ENCODE measurements at places on chromosomes 7 and 10.

GRCh38 chr7:115984105-115984504 is 46.5 kb downstream of the TFEC start:
- no peak for DNase-seq

GRCh38 chr10:26969145-26969926 is 108.6 kb upstream of the ABI1 start:
- DNase-seq: no peak

GRCh38 chr10:64535131-64535867 is 1014.1 kb downstream of the REEP3 start:
- no peak for DNase-seq

- no peak for DNase-seq
Observed at GRCh38 chr10:1498746-1499358, 238.5 kb downstream of the ADARB2 start.

DNA sequence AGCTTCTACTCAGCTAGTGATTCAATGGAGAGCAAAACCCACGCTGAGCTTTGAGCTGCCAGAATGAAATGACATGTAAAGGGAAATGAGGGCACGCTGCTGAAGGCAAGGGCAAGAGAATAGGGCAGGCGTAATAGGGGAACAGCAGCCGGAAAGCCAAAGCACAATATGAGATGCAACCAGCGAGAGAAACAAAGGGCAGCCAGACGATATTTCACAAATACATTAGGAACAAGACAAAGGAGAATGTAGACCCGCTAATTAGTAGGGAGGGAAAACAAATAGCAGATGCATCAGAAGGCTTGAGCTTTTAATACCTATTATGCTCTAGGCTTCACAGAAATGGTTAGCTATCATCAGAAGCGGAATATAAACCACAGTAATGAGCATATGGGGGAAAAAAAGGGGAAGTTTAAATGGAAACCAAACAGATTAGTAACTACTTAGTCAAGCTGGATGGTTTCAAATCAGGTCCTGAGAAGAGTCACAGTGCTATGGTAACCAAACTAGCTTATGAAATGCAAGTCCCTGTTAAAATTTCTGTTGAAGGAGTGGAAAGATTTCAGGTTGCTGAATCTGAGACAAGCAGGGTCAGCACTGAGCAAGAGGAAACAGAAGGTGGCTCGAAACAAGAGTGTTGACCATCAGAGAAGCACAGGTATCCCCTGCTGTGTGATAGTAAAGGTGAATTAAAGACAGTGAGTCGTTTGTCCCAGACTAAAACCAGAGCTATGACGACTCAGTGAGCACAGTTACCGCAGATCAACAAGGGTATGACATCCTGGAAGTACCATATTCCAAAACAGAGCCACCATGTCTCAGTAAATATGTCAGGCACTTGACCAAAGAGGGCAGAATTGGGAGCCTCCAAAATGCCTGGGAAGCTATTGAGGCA is 496.9 kb upstream of the CELF2 start:
- peak; percentile 31 for DNase-seq

DNA sequence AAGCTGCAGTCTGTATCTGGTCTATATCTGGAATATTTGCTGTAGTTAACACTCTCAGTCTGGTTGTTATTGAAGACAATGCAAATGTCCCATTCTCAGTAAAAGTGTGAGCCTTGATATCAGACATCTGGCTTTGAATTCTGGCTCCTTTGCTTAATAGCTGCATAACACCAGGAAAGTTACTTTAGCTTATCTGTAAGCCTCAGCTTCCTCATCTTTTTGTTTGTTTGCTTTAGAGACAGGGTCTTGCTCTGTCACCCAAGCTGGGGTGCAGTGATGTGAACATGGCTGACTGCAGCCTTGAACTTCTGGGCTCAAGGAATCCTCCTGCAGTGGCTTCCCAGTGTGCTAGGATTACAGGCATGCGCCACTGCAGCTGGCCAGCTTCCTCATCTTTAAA is 41.3 kb downstream of the CNNM2 start:
- no peak for DNase-seq

DNA sequence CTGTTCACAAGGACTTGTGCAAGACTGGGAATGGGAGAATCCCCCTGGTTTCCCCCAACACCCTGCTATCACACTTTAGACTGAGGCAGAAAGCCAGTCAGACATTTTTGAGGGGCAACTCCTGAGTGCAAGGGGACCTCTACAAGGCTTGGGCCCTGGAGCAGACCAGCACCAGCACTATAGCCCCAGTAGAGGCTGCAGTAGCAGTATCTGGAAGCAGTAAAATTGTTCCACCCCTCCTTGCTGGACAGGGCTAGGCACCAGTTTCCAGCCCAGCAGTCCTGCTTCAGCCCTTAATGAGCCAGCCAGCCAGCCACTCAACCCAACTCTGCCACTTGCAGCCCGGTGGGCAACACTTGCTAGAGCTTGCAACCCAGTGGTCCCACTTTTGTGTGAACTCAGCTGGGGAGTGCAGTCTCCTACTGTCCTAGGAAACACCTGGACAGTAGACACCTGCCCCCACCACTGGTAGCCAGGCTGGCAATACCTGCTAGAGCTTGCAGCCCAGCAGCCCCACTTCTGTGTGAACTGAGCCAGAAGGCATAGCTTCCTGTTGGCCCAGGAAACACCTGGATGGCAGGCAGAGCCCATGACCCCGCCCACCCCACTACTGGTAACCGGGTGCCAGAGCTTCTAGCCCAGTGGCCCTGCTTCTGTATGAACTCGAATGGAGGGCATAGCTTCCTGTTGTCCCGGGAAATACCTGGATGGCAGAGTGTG is 65.0 kb downstream of the FBXL13 start:
- DNase-seq: peak; percentile 52

- no peak for DNase-seq
Observed at GRCh38 chr10:62924344-62924748, 108.2 kb upstream of the EGR2 start.

- DNase-seq: no peak
Observed at GRCh38 chr10:100328198-100328597, 1.8 kb downstream of the PKD2L1 start.

DNA sequence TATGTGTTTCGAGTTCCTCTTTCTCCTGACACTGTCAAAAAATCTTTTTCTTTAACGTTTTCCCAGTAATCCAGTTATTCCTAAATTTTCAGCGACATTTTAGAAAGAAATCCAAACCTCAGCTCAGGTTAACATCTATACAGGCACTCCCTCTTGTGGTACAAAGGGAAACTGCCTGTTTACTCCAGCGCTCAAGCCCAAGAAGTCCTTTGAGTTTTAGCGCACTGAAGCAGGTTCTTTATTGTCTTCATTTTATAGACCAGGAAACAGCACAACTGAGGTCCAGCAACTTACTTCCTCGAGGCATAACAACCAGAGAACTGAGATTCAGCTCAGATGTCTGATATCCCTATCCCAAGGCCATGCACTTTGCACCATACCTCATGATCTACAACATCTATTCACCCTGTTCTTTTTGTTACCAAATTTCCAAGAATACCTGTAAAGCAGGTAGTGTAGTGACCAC is 287.2 kb upstream of the MKLN1 start:
- peak; percentile 76 for DNase-seq

GRCh38 chr7:25832456-25832855 is 319.5 kb upstream of the NFE2L3 start:
- no peak for DNase-seq

DNA sequence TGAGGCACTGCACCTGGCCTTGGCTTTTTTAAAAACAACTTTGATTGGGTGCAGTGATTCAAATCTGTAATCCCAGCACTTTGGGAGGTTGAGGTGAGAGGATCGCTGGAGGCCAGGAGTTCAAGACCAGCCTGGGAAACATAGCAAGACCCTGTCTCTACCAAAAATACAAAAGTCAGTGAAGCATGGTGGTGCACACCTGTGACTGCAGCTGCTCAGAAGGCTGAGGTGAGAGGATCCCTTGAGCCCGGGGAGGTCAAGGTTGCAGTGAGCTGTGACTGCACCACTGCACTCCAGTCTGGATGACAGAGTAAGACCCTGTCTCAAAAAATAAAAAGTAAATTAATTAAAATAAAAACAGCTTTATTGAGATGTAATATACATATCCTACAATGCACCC is 84.9 kb downstream of the NPTX2 start:
- DNase-seq: no peak

- no peak for DNase-seq
Observed at GRCh38 chr7:114715907-114716306, 206.0 kb upstream of the MDFIC start.

DNA sequence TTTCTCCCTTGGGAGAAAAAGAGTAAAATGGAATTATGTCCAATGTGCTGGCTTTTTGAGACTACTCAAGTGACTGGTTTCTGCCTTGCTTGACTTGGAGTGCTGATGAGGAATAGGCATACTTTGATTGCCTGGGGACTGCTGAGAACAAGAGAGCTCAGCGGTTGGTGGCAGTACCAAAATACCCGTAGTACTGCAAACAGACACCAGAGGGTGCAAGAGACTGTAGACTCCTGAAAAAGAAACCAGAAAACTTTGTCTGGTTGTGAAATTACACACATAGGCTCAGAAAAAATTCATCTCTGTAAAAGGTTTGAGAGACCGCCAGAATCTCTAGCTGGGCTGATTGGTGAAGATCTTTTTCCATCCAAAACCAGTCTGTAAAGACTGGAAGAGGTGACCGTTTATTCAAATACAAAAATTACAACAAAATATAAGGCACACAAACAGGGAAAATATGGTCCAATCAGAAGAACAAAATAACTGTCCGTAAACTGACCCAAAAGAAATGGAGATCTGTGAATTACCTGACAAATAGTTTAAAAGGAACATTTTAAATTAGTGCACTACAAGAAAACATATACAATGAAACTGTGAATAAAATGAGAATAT is 18.5 kb downstream of the BICC1 start:
- peak; percentile 93 for DNase-seq

GRCh38 chr10:86085686-86086085 is 280.9 kb downstream of the GRID1 start:
- no peak for DNase-seq

DNA sequence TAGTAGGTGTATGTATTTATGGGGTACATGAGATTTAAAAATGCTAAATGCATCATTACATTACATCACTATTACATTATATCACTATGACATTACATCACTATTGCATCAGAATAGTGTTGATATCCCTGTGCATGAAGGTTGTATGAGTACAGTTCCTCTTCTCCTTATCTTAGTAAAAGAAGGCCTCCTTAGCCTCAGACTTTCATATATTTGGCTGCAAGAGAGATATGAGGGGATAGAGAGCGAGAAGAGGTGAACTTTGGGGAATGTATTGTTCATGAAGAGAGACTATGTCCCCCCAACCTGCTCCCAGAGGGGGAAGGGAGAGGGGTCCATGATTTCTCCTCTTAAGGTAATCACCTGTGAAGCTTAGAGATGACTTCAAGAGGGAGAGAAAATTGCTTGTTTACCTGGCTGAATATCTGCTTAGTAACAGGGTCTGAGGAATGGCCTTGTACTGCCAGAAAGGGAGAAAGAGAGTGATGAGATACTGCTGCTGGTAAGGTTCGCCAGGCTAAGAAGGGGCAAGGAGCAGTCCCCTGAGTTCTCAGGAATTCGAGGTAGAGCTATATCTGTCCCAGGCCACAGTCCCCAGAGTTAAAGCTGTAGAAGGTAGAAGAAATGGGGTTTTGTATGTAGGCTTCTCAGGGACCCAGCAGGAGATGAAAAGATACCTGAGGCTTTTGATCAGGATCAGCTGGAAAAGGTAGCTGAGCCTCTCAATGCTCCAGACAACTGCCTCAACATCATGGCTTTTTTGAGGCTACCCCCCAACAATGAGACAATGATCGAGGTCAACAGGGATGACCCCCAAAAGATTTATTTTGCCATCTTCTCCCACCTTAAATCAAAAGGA is 168.4 kb upstream of the WNT16 start:
- no peak for DNase-seq

- no peak for DNase-seq
Observed at GRCh38 chr10:99233689-99234037, 2.0 kb downstream of the HPSE2 start.

GRCh38 chr10:117444497-117445040 is 69.3 kb upstream of the PDZD8 start:
- no peak for DNase-seq

- no peak for DNase-seq
Observed at GRCh38 chr10:504121-504611, 185.3 kb downstream of the DIP2C start.

- DNase-seq: no peak
Observed at GRCh38 chr10:132065491-132066105, at the start of gene JAKMIP3. JAKMIP3 (plus strand) TSS chr10:132065946; CDS start chr10:132104809, 38,863 bp downstream.

DNA sequence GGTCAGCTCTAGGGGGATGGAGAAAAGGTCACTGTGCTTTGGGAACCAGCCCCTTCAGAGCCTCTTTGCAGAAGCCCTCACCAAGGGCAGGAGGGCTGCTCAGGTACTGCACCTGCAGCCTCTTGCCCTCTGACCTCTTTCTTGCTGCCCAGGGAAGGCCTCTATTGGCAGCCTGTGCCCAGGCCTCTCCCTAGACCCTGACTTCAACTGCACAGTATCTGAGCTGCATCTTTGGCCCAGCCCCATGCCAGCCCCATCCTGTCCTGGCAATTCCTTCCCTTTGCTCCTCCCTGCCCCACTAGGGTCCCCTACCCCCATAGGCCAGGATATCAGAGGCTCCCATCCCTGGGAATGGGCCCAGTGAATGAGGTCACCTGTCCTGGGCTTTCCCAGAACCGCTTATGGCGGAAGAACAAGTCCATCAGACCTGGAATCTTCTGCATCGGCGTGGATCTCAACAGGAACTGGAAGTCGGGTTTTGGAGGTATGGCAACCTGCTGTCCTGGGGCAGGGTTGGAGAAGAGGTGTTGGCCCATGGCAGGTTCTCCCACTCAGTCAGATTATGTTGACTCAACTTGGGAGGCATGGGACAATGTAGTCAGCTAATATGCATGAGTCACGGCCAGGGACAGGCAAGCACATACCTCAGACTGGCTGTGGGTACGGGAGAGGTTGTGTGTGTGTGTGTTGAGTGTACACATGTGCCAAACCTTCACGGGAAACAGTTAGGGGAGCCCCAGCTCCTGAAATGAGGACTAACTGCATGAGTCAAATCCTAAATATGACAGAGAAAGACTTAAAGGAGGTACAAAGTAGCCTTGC is 17.1 kb upstream of the CPA1 start:
- no peak for DNase-seq

DNA sequence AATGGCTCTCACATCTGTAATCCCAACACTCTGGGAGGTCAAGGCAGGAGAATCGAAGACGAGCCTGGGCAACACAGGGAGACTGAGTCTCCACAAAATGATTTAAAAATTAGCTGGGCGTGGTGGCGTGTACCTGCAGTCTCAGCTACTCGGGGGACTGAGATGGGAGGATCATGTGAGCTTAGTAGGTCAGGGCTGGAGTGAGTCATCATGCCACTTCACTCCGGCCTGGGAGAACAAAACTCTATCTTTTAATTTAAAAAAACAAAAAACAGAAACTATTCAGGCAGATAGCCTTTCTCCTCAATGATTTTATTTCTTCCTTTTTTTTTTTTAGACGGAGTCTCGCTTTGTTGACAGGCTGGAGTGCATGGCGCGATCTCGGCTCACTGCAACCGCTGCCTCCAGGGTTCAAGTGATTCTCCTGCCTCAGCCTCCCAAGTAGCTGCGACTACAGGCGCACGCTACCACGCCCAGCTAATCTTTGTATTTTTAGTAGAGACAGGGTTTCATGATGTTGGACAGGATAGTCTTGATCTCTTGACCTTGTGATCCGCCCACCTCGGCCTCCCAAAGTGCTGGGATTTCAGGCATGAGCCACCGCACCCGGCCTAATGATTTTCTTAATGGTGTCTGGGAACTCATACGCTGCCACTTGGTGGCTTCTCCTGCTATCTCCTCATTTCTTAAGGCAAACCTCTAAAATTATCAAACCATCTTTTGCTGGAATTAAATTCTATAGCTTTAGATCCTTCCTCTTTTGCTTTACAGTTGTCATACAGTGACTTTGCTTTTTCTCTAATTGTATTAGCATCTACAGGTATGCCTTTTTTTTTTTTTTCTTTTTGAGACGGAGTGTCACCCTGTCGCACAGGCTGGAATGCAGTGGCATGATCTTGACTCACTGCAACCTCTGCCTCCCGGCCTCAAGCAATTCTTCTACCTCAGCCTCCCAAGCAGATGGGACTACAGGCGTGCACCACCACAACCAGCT is 22.9 kb downstream of the SRPK2 start:
- no peak for DNase-seq
